ENCODE measurements at places on chromosomes 6 and 20.

- DNase-seq, result no peak
Observed at GRCh38 chr6:135651964-135652755, 154.6 kb upstream of the AHI1 start.

DNA sequence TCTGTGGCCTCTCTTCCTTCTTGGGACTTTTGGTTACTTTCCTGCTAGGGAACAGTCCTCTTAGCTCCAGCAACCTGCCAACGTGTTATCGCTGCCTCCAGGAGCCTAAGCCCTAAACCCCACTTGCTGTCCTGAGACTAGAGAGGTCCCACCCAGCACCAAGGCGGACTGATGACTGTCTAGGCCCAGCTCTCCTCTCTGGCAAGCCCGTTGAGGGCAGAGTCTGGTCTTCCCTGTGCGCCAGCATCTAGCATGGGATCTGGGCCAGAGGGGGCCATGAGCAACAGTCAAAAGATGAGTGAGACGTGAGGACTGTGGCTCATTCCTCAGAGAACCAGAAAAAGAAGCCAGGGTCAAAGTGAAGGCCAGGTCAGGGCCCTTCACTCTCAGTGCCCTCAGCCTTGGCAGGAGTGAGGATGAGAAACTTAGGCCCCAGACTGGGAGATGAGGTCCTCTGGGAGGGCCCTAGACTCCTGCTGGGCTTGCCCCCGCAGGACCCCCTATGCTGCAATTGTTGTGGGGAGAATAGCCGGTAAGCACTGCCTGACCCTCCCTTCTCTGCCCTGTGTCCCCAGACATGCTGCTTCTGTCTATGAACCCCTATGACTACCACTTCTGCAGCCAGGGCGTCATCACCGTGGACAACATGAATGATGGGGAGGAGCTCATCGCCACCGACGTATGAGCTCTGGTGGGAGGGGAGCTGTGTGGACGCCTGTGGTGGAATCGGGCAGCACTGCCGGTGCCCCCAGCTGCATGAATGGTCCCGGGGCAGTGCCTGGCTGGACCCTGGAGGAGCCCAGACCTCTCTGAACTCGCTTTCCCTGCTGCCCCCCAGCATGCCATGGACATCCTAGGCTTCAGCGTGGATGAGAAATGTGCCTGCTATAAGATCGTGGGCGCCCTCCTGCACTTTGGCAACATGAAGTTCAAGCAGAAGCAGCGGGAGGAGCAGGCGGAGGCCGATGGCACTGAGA, 30.9 kb downstream of the MYH7B start:
- no peak for DNase-seq

DNA sequence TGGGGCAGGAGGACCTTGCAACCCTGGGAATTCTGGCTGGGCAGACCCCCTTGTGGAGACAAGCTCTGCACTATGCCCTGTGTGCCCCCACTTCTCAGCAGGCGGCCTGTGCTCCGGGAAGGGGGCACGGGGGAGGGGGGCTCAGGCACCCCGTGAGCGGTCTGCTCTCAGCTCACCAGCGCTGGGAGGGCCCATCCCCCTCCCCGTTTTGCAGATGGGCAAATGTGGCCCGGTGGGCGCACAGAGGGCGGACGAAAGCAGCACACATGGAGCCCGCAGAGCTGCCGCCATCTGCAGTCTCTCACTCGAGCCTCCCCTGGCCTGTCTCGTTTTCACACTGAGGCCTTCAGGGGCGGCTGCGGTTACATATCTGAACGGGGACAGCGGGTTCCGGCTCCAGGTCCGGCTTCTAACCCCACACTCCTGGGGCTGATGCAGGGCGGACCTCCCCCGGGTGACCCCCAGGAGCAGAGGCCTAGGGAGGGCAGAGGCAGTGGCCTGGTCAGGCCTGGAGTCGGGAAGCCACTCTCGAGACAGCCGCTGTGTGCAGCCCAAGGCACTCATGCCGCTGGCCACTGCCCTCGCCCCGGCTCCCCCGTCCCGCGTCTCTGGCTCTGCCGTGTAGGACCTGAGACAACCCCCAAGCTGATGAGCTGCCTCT, 13.9 kb downstream of the CHRNA4 start:
- DNase-seq, result no peak

- no peak for DNase-seq
Observed at GRCh38 chr6:154689493-154690255, 43.5 kb upstream of the SCAF8 start.

- DNase-seq, result no peak
Observed at GRCh38 chr20:5172903-5173463, 46.2 kb downstream of the CDS2 start.

- no peak for DNase-seq
Observed at GRCh38 chr6:15464211-15464725, 198.6 kb downstream of the DTNBP1 start.

GRCh38 chr20:60984666-60985065, 267.4 kb upstream of the CDH4 start:
- DNase-seq, result no peak

DNA sequence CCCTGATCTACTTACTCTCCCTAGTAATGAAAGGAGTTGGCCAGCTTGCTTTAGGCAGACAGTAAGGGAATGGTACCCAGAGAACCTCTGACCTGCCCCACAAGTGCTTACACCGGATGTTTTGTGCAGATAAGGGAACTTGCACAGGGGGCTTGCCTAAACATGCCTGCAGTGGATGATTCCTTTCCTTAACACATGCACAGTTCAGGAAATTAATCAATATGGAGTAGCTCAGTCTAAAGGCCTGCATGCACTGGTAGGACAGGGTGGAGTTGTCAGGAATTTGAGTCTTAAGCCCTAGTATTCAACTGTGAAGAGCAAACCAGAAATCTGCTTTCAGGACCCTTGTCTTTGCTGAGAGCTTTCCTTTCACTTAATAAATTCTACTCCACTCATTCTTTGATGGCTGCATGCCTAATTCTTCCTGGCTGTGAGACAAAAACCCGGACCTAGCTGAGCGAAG, 3.9 kb upstream of the TRIM38 start:
- DNase-seq, result no peak

DNA sequence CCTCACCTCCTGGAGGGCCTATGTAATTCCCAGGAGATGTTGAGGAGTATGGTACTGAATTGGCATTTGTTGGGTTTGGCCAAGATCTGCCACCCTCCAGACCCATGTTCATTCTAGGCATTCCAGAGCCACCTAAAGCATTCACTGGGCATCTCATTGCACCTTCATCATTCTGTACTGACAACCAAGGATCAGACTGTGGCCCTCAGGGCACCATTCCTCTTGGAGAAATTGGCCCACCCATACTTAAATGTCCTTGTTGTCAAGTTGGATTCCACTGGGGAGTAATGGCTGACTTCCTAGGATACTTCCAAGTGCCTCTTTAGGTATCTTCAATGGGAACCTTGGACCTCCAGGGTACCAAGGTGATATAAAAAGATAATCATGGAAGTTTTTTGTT, 16.8 kb upstream of the IBTK start:
- DNase-seq, result no peak

DNA sequence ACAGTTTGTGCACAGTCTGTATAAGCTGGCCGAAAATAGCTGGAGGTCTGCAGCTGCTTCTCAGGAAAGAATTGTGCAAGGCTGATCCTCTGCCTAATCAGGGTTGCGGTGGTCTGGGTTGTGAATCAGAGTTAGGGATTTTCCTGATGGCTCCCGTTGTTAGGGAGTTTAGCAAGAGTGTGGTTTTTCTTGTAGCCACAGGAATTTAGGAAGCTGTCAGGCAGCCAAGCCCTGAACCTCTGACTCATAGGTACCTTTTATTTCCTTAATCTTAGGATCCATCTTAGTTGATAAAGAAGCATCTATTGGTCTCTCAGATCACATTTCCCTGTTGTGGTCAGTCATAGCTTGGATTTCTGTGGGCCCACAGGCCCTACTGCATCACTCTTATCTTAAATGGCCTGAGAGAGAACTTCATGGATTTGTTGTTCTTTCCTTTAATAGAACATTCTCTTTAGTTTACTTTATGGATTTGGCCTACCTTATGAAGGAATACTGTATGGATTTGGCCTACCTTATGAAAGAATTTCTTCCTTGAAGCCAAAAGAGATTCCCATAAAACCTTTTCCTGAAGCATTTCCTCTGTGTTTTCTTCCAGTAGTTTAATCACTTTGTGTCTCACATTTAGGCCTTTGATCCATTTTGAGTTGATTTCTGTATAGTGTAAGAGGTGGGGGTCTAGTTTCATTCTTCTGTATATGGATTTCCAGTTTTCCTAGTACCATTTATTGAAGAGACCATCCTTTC, 10.3 kb downstream of the KIF25 start:
- no peak for DNase-seq

GRCh38 chr20:20897922-20898321, 185.5 kb upstream of the RALGAPA2 start:
- no peak for DNase-seq

- DNase-seq, result no peak
Observed at GRCh38 chr6:90538278-90539046, 48.4 kb downstream of the MAP3K7 start.

- DNase-seq, result no peak
Observed at GRCh38 chr6:105935416-105935815, 150.7 kb upstream of the PRDM1 start.

Measured in right renal pelvis (tissue), 4 donors.